HS-27A (cell line): ENCODE measurements at places on chromosomes 2 and 18.

GRCh38 chr2:10415048-10415447 lies 33.1 kb downstream of the ODC1 start:
- DNase-seq, result no peak

- DNase-seq, result no peak
These were observed 277.3 kb downstream of the MBD5 start for GRCh38 chr2:148298196-148298595.

- DNase-seq, result peak; percentile 23
These were observed 127.9 kb upstream of the SH3BP4 start for GRCh38 chr2:234823877-234824376.

GRCh38 chr2:98909317-98910211 lies 26.5 kb downstream of the CRACDL start:
- DNase-seq, result no peak

- no peak for DNase-seq
These were observed 200.9 kb downstream of the NYAP2 start for GRCh38 chr2:225600444-225600843.

GRCh38 chr2:231715988-231716616 lies 7.8 kb downstream of the PTMA start:
- no peak for DNase-seq

- no peak for DNase-seq
These were observed 12.8 kb upstream of the WIPF1 start for GRCh38 chr2:174610243-174610995.
